ENCODE measurements at places on chromosomes 2 and 18.
A peak's percentile ranks its signal among the peaks of the same experiment; 100 is the strongest.

DNA sequence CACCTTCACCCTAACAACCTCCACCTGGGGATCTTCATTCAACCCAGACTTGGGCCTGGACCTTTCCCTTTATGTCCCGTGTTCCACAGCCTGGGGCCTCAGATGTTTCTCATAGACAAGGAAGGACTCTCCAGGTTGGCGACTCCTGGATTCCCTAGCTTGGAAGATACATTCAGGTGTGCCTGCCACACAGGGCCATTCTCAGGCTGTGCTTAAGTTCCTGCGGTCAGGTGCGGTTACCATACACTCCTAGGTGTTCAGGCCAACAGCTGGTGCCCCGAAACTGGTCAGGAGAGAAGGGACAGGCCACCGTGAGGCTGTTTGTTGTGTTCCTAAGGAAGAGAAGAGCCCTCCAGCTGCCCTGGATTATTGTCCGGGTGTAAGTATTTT lies 15.6 kb downstream of the SLC4A3 start:
- no peak for DNase-seq

- no peak for DNase-seq
Measured at GRCh38 chr2:120177973-120178372, 45.2 kb downstream of the TMEM185B start.

- no peak for DNase-seq
Measured at GRCh38 chr2:26982102-26982742, 11.8 kb downstream of the MAPRE3 start.

DNA sequence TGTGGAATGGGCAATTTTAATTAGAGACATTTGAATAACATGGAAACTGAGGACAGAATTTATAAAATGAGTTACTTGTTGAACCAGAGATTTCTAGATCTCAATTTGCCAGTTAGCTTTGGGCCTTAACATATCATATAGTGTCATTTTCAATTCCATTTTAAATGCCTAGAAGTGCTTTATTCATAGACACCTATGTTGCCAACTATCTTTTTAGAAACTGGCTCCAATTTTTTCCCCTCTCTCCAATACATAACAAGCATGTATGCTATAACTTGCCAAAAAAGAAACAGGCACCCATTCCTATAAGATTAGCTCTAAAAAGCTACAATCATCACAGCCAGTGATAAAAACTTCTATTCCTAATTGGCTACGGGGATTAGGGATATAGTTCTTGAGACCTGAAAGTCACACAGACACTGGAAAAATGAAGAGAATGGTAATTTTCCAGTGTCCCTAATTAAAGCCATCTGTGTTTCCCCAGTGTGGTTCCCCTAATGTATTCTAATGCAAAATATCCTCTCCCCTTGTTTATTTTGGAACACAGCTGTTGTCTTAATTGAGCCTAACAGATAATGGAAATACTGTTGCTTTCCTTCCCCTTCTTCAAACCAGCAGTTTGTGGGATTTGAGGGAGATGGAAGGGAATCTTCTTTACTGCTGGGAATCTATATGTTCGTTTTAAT lies 205.5 kb upstream of the FSHR start:
- no peak for DNase-seq

GRCh38 chr2:8234757-8235374 lies 447.0 kb upstream of the ID2 start:
- DNase-seq: no peak

GRCh38 chr2:207933396-207934065 lies 91.8 kb downstream of the PLEKHM3 start:
- DNase-seq: peak; percentile 46

GRCh38 chr2:69641471-69641870 lies 2.1 kb downstream of the AAK1 start:
- no peak for DNase-seq

GRCh38 chr2:124489686-124490085 lies 464.6 kb downstream of the CNTNAP5 start:
- DNase-seq: no peak

- no peak for DNase-seq
Measured at GRCh38 chr18:9517869-9518268, 42.6 kb downstream of the RALBP1 start.

- no peak for DNase-seq
Measured at GRCh38 chr2:217740756-217741155, 262.0 kb downstream of the TNS1 start.

GRCh38 chr2:215722986-215723630 lies 287.2 kb upstream of the FN1 start:
- DNase-seq: no peak

- peak; percentile 83 for DNase-seq
Measured at GRCh38 chr2:176653479-176654443, 384.5 kb downstream of the MTX2 start.

GRCh38 chr18:58590839-58591238 lies 38.1 kb downstream of the ALPK2 start:
- no peak for DNase-seq

- no peak for DNase-seq
Measured at GRCh38 chr18:76679259-76679658, 143.1 kb upstream of the ZNF236 start.

DNA sequence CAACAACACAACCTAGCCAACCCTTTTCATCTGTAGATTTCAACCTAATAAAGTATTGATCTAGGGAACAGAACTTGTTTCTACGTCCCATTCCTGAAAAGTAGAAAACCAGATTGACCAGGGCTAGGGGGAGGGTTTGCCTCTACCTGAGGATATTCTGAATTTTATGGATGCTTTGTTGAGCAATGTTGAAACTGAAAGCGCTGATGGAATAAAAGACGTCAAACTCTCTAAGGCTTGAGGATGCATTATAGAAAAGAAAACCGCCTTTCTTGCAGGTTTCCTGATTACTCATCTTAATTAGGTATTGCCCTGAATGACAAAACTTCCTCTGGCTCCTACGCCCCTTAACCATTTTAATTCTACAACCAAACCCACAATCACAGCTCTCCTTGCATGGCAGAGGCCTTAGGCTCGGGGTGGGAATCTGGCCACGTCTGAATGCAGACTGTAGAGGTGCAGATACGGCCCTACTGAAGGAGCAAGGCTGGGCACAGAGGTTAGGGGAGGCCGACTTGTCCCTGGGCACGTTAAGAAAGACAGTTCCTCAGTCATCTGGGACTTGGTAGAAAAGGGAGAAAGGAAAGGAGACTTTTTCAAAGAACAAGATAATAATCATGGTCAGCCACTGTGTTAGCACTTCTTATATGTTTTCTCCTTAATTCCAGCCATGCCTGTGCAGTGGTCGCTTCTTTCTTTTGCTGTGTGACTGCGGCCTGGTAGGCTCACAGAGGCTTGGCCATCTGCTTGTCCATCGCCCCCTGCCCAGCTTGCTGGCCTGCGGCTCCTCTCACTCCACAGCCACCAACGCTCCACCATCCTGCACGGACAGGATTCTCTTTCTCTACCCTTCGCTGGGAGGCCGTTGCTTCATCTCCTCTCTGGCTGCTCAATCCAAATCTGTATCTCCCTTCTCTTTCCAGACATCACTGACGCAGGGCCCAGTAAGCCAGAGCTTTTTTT lies 209.5 kb downstream of the VAPA start:
- DNase-seq: no peak

DNA sequence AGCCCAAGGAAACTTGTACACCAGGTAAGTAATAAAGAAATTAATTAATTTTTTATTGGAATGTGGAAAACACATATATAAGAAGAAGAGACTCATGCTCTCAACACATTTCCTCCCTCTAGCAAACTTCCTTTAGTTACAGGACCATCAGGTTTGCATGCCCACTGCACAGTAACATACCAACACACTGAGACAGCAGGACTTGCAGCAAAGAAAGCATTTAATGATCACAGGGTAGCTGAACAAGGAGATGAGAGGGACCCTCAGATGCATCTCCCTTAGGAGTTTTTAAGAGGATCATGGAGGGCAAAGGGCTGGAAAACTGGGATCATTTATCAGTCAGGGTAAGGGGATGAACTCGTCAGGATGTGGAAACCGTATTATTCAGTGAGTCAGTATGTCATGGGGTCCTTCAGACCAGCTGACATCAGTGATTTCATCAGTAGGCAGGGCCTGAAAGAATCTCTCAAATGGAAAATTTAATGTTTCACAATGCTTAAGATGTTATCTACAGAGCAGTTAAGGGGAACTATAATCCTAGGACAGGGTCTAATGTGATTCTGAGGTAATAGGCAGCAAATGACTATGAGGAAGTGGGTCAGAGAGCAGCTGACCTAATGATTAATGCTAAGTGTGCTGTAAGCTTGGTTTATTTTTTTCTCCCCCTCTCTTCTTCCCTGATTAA lies 193.8 kb upstream of the RND3 start:
- no peak for DNase-seq

- DNase-seq: no peak
Measured at GRCh38 chr18:77135339-77136075, 2.9 kb upstream of the MBP start.

- peak; percentile 5 for DNase-seq
Measured at GRCh38 chr2:79235135-79235534, 75.6 kb upstream of the REG3A start.

- DNase-seq: no peak
Measured at GRCh38 chr2:157290525-157290924, 33.0 kb downstream of the GALNT5 start.

DNA sequence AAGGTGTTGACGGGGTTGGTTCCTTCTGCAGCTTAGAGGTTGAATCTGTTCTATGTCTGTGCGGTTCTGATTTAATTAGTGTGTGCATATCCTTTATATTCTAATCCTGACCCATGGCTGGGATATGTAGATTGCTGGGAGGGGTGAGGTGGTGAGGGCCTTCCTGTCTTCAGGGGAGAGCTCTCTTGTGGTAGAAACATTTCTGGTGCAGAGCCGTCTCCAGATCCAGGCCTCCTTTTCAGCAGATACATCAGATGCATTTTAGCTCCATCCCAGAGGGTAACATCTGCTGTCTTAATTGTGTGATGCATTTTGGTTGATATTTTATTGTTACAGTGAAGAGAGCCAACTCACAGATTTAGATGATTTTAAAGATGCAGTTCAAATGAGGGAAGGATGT lies 227.8 kb downstream of the AGAP1 start:
- DNase-seq: no peak

GRCh38 chr18:48896875-48897511 lies 53.8 kb downstream of the SMAD7 start:
- no peak for DNase-seq

DNA sequence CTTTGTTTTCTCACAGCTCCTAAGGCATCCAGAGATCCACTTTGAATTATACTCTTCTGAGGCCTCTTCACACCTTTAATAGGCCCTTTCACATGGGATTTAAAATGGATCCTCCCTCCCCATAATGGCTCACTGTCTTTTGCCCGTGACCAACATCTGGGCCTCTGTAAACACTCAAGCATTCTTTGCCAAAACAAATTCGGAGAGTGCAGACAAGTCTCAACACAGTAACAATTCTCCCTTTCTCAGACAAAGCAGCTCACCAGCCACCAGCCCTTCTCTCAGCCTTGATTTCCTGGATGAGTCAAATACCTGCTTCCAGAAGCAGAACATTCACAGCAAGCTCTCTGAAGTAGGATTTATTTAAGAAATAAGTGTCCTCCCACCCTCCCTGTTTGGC lies 14.0 kb upstream of the IMP4 start:
- DNase-seq: no peak

GRCh38 chr18:74479486-74480148 lies 16.5 kb upstream of the CNDP2 start:
- DNase-seq: no peak

- DNase-seq: no peak
Measured at GRCh38 chr18:58491773-58492752, 136.8 kb downstream of the ALPK2 start.

- DNase-seq: no peak
Measured at GRCh38 chr2:200585340-200585729, 479 bp upstream of the AOX1 start.

GRCh38 chr2:232324778-232325177 lies 53.8 kb upstream of the ALPP start:
- DNase-seq: no peak

DNA sequence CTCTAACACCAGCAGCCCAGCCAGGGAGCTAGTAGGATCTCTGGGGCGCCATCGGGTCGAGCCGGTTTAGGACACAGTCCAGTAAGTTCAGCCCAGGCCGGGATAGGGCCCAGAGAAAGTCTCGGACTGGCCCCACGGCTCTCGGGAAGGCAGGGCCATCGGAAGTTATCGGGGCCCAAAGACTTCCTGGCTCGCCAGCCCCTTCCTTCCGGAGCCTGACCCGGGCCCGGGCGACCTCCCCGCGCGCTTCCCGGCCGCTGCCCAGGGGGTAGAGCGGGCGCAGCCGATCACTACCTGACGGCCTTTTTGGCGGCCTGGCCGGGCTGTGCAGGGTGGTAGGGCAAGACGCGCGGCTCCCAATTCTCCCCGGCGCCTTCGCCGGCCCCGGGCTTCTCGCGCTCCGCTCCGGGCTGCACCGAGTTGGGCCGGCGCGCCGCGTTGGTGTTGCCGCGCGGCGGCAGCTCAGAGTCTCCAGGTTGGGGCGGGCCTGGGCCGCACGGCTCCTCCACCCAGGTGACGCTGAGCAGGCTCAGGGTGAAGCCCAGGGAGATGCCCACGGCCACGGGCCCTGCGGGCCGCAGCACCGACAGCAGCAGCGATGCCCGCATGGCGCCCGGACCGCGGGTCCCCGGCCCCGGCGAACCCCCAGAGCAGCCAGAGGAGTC lies 546 bp downstream of the CHPF start:
- no peak for DNase-seq

GRCh38 chr2:39506215-39506614 lies 69.1 kb upstream of the MAP4K3 start:
- DNase-seq: no peak

DNA sequence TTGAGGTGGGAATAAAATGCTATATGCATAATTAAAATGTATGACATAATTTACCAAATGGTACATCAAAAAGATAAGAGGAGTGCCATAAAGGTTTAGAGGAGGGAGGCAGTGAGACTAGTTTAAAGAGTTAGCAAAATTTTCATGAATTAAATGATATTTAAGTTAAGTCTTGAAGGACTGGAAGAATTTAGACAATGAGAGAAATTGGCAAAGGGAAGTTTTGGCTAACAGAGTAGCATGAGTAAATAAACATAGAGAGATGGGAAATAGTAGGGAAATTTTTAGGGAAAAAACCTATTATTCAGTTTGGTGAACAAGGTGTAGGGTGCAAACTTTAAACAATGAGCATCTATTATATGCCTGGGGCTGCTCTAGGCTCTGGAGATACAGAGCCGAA lies 68.8 kb downstream of the CAVIN2 start:
- DNase-seq: no peak

GRCh38 chr2:123502931-123503330 lies 522.2 kb upstream of the CNTNAP5 start:
- no peak for DNase-seq

- no peak for DNase-seq
Measured at GRCh38 chr2:44793322-44793870, 148.1 kb upstream of the SIX3 start.

DNA sequence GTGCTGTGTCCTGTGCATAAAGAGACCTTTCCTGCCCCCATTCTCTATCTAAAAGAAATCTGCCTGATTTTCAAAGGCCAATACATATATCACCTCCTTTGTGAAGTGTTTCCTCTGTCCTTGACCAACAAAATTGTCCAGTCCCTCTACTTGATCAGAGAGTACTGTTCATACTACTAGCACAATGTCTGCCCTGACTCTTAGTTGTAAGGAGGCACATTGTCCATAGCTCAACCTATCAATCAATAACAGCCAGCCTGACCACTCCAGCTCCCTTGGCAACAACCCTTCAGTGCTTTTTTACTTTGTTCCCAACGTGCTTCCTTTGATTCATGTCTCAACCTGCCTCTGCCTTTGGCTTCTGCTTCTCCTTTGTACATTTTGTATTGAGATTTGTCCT lies 398.9 kb downstream of the TRIB2 start:
- DNase-seq: no peak
